Right renal cortex interstitium (tissue), 3 donors: ENCODE measurements at places on chromosomes 11 and 22.

DNA sequence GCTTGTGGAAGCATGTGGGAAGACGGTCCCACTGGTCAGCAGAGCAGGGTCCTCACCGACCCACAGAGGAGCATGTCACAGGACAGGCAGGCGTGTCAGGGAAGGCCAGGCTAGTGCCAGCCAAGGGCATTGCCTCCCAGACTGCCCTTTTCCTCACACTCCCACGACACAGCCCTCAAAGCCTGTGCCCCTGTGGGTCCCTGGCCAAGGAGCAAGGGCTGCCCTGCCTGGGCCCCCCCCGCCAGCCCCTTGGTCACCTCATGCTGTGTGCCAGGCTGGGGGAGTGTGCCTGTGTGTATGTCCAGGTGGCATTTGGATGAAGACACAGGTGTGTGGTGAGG is 74.7 kb downstream of the MED15 start:
- DNase-seq, result no peak

DNA sequence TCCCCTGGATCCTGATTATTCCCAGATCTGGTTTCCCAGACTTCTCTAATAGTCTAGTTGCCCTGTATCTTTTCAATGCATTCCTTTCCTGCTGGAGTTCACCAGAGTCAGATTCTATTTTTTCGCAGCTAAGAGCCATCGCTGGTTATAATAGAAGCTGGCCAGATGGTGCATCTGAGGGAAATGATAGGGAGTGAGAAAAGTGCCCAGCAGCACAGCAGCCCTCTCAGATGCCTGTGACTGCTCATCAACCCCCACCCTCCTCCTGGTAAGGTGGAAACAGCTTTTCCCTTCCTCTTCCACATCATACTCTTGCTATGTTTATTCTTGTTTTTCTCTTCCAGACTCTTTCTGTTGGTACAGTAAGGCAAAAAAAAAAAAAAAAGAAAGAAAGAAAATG is 12.8 kb downstream of the OR8A1 start:
- DNase-seq, result no peak

GRCh38 chr22:34760276-34761008 is 305.5 kb upstream of the ISX start:
- DNase-seq, result no peak

GRCh38 chr22:43449205-43449830 is 37.5 kb downstream of the MPPED1 start:
- DNase-seq, result no peak

DNA sequence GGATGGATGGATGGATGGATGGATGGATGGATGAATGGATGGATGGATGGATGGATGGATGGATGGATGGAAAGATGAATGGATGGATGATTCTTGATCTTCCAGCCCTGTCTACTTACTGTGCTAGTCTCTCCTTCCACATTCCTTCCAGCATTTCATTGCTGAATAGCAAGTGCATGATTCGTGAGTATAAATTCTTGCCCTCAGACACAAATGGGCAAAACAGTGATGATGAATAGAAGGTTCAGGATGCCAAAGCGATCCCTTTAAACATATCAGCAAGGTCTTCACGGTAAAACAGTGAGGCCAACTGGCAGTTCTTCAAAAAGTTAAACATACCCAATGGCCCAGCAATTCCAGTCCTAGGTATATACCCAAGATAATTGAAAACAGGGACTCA is 400.2 kb downstream of the MN1 start:
- no peak for DNase-seq

DNA sequence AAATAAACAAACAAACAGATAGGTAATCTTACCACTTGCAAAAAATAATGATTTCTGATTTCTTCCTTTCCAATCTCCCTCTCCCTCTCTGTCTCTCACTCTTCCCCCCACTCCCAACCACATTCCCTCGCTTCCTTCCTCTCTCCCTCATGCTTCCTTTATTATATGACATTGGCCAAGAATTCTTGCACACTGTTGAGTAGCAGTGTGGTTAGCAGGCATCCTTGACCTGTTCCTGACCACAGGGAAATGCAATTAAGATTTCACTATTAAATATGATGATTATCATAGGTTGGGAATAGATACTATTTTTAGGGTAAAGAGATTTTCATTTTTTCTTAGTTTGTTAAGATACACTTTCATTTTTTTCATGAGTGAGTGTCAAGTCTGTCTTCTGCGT is 14.7 kb upstream of the PLAAT4 start:
- DNase-seq, result no peak

GRCh38 chr22:46360891-46361290 is 25.4 kb downstream of the TRMU start:
- DNase-seq, result no peak

DNA sequence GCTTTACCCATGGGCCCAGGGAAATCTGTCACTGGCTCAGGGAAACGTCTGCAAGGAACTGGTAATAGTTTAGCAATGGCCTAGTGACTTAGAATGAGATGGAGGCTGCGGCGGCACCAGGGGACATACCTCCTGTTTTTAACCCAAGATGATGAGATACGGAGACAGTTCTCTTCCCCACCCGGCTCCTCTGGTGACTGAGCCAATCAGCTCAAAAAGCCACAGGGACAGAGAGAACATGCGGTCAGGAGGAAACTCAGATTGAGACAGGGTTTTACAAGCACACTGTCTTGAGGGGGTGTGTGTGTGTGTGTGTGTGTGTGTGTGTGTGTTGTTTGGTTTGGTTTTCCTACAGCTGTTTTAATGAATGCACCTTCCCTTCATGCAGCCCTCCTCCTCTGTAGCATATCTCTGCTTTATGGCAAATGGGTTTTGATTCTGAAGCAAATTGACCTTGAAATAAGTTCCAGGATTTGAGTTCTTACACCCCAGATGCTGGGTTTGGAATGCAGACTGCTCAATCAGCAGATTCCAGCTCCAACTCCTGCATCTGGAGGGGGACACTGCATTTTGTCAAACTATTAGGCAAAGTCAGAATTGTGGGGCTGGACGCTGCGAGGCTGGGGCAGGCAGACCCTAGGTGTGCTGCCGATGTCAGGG is 246.2 kb downstream of the NTM start:
- no peak for DNase-seq

DNA sequence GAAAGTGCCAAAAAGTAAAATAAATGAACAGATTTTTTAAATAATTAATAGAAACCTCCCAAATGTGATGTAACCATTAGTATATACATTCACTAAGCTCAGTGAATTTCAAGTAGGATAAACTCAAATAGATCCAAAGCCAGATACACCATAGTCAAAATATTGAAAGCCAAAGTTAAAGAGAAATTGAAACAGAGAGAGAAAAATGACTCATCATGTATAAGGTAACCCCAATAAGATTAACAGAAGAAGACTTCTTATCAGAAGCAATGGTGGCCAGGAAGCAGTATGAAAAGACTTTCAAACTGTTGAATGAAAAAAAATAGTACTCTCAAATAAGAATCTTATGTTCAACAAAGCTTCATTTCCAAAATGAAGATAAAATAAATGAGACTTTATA is 70.5 kb downstream of the LUZP2 start:
- no peak for DNase-seq

DNA sequence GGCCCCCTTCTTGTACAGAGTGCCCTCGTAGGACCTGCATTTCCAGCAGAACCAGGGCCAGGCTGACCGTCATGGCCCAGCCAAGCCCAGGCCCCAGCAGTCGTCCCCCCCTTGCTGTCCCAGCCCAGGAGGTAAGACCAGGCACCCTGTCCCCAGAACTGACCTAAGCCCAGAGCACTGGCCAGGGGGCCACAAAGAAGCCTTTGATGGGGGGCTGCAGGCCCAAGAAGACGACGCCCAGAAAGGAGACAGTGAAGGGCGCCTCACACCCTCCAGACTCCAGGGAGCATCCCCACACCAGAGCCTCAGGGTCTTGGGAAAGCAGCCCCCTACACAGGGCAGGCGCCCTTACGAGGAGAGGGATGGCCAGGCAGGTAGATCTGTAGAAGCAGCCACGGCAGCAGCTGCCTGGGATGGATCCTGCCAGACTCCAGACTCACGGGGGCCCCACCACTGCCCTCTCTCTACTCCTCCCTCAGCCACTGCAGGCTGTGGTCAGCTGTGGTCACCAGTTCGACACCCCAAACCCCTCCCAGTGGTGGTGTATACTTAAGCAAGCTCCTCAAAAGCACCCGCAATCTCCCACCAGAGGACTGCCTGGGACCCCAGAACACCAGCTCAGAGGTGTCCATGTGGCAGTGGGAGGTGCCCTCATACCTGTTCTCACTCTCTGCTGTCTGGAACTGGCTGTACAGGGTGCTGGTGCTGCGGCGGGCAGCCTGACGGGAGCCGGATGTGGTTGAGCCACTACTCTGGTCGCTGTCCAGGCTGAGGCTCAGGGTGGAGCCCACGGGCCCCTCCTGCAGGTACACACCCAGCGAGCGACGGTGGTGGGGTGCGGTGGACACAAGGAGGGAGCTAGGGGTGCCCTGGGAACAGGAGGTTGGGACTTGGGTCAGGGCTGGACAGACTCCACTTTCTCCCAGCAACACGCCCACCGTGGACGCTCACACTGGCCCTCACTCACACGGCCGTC is 27.0 kb downstream of the SBF1 start:
- DNase-seq, result no peak

GRCh38 chr11:1460396-1460985 is 26.1 kb downstream of the MOB2 start:
- no peak for DNase-seq

GRCh38 chr11:69674267-69674885 is 777 bp downstream of the LTO1 start:
- DNase-seq, result no peak

GRCh38 chr11:36347384-36347906 is 51.4 kb downstream of the PRR5L start:
- no peak for DNase-seq
